ENCODE measurements at places on chromosomes 1 and 21.

GRCh38 chr1:180283098-180283497 is 53.0 kb downstream of the LHX4 start:
- no peak for DNase-seq

- DNase-seq = no peak
Measured at GRCh38 chr1:77382366-77382765, 100.5 kb downstream of the AK5 start.

DNA sequence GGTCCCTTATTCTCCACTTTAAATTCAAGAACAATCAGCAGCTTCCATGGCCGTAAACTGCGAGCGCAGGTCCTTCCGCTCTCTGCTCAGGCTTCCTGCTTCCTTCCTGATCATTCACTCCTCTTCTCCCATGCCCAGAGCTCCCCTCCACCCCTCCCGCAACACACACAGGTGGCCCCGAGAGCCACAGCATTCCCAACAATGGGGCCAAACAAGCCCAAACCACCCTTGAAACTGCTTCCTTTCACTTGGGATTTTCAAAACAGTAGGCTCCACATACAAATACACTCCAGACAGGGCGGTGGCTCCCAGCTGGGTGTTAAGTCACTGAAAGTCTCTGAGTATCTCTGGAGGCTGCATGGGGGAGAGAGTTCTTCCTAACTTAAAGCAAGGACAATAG is 11.4 kb downstream of the FAM89A start:
- DNase-seq = no peak

DNA sequence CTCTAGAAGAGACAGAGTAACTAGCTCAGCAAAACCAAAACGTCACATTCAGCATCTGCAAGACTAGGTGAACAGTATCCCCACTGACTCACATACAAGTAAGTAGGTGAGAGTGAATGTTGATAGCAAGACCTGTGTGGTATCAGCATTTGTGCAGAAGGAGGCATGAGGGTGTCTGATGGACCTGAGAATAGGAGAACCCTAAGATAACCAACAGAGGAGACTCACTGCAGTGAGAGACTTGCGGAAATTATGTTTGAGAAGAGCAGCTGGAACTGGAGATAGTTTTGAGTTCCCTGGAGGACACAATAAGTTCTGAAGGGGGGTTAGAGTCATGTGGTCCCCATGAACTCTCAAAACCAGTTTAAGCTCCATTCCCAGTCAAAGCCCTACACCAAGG is 59.1 kb downstream of the DYRK1A start:
- DNase-seq = no peak

- no peak for DNase-seq
Measured at GRCh38 chr1:61746813-61747212, 4.5 kb downstream of the PATJ start.

GRCh38 chr1:156808186-156809030 is 8.2 kb downstream of the SH2D2A start:
- DNase-seq = no peak

DNA sequence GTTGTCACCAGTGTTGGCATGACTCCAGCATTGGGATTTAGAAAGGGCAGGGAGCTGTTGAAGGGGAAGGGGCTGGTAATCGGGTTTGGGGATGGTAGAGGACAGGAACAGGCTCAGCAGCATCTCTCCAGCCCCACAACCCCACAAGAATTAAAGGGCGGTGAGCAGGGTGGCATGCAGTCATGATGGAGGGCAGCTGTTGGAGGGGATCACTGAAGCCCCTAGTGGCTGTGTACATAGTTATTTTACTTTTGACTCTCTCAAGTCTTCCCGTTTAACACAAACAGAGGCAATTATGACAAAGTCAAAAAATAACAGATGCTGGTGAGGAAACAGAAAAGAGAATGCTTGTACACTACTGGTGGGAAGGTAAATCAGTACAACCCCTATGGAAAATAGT is 213.8 kb downstream of the URB2 start:
- DNase-seq = no peak

GRCh38 chr1:114063544-114063943 is 84.3 kb downstream of the OLFML3 start:
- no peak for DNase-seq

DNA sequence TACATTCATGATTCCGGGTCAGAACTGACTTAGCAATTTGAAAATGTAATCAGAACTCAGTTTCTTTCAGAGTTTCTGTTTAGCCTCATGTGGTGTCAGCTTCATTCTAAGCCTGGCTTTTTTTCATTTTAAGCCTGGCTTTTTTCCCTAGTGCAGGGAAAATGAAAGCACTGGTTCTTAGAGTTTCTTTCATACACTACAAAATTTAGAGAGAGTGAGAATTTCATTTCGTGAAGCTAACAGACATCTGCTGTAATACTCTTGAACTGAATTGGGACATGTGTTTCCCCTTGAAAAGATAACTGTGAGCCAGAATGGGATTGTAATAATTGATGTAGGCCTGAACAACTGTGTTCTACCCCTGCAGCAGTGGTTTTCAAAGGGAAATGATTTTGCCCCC is 95.3 kb upstream of the KIAA0040 start:
- no peak for DNase-seq

DNA sequence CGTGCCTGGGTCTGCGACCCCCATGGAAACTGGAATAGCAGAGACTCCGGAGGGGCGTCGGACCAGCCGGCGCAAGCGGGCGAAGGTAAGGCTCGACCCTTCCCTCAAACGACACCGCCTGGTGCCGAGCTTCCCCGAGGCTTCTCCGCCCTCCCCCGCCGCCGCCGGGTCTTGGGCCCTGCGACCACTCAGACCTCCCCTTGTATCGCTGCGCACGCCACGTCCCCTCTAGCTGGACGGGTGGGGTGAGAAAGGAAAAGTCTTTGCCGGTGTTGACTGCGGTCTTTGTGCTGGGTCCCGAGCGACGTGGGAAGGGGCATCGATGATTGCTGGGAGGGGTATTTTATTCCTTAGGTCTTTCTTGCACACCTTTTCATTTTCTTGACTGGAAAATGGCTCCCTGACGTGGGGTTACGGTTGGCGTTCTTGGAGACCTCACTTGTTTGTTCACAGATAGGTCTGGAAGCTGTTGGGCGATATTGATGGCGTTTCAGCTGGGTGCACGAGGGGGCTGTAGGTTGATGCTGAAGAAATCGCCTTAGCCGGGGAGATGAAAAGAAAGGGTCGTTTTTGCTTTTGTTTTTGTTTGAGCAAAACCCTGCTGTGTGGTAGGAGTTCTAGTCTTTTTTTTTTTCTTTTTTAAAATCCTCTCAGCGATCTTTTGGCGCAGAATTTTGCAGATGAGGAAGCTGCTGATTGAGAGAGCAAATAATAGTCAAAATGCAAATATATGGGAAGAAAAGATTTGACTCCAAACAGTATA is 776 bp downstream of the KDM1A start:
- peak; percentile 53 for DNase-seq

DNA sequence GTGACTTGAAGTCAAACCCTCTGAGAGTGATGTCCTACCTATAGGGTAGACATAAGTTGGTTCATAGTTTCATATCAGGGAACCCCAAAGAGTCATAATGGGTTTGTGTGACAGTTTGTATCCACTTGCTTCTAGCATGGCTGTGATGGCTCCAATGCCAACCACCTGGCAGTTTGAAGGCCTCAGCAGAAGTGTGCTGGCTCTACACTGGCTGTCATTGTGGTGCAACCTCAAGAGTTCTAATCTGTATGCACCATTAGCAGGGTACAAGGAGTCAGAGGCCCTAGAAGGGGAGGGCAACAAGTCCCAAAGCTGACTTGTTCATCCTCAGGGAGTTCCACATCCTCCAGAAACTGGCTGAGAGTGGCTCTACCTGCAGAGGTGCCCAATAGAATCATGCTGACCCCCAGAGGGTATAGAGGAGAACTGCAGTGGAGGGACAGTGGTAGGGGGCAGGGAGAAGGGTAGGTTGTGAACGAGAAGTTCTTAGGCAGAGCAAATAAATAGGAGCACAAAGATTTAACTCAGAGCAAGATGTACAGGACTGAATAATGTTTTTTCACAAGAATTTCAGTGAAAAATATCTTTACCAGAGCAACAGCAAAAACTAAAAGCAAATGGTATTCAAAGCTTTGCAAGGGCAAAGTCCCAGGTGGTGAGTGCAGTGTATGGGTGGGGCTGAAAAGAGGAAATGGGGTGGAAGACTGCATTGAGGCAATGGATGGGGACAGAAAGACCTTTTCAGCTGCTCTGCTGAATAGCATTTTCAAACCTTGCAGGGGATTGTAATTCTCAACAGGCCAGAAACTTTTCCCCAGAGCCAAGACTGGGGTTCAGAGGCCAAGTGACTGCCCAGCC is 3.2 kb downstream of the FCRL2 start:
- no peak for DNase-seq

GRCh38 chr1:183590244-183591191 is at the start of gene NCF2:
Gene NCF2 (minus strand): TSS chr1:183590459. CDS start chr1:183590329, 130 bp downstream.
- DNase-seq = peak; percentile 52

- no peak for DNase-seq
Measured at GRCh38 chr1:151325646-151326429, 1.4 kb downstream of the PI4KB start.

- no peak for DNase-seq
Measured at GRCh38 chr21:29193072-29193471, 62.6 kb downstream of the MAP3K7CL start.

- DNase-seq = peak; percentile 66
Measured at GRCh38 chr1:116330342-116330652, 42.7 kb upstream of the ATP1A1 start.

GRCh38 chr1:59815892-59816291 is 1.1 kb downstream of the HOOK1 start:
- DNase-seq = no peak

Data from lower lobe of right lung (tissue), 2 donors.